NCI-H1105 (cell line): ENCODE measurements at places on chromosomes 16 and 17.
A peak's percentile ranks its signal among the peaks of the same experiment; 100 is the strongest.

DNA sequence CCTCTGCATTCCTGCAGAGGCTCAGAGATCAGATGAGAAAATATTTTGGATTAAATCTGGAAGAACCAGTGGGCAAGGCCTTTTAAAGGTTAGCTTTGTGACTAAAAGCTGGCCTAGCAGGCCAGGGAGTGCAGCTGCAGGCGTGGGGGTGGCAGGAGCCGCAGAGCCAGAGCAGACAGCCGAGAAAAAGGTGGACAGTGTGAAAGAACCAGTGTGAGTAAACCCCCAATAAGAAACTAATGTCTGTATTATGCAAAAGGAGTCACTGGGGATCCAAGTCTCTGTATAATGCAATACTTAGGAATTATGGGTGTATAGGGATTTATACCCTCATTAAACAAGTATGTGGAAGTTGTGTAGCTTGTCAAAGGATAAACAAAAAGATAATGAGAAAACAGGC, 21.4 kb upstream of the SPACA3 start:
- no peak for DNase-seq

GRCh38 chr17:39596543-39597267, 11.0 kb downstream of the NEUROD2 start:
- DNase-seq: no peak

- DNase-seq: no peak
These were observed 27.1 kb downstream of the PPM1D start for GRCh38 chr17:60627124-60627523.

DNA sequence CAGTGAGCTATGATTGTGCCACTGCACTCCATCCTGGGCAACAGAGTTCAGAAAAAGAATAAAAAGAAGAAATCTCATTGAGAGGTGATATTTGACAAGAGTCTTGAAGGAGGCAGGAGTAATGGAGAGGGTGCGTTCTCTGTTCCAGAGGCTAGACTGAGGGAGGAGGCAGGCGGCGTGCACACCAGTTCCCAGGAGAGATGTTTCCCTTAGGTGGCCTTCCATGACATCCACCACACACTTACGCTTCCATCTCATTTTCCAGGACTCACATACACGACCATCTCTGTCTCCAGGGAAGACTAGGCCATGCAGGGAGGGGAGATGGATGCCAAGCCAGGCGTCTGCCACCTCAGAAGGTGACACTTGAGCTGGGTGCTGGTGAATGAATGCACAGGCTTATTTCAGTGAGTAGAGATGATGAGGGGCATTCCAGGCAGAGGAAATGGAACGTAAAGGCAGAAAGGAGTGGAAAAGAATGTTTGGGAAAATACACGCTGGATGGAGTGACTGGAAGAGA, 25.3 kb upstream of the N4BP1 start:
- DNase-seq: no peak

DNA sequence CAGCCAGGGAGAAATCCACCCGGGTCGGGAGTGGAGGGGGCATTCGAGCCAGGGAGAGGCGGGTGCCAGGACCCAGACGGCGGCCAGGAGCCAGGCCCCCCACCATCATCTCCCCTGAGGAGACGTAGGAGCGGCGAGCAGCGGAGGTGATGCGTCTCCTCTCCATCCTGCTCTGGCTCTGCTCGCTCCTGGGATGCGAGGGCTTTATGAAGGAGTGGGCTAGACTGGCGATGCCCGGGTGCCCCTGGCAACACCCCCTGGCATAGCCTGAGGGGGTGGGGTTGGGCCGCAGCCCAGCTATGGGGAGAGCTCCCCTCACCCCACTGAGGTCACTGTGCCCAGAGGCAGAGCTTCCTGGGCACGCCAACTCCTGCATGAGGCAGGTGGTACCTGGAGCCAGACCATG, at the start of gene GFAP:
Gene GFAP (minus strand): TSS at position 180 of the 406 bp plus-strand sequence. CDS start 14 bp downstream, at position 166.
- DNase-seq: no peak

GRCh38 chr16:23784811-23785447, 30.1 kb downstream of the CHP2 start:
- DNase-seq: no peak

- no peak for DNase-seq
These were observed 11.9 kb downstream of the HSD17B2 start for GRCh38 chr16:82046941-82047340.

GRCh38 chr16:78161023-78161729, 61.7 kb downstream of the WWOX start:
- no peak for DNase-seq

DNA sequence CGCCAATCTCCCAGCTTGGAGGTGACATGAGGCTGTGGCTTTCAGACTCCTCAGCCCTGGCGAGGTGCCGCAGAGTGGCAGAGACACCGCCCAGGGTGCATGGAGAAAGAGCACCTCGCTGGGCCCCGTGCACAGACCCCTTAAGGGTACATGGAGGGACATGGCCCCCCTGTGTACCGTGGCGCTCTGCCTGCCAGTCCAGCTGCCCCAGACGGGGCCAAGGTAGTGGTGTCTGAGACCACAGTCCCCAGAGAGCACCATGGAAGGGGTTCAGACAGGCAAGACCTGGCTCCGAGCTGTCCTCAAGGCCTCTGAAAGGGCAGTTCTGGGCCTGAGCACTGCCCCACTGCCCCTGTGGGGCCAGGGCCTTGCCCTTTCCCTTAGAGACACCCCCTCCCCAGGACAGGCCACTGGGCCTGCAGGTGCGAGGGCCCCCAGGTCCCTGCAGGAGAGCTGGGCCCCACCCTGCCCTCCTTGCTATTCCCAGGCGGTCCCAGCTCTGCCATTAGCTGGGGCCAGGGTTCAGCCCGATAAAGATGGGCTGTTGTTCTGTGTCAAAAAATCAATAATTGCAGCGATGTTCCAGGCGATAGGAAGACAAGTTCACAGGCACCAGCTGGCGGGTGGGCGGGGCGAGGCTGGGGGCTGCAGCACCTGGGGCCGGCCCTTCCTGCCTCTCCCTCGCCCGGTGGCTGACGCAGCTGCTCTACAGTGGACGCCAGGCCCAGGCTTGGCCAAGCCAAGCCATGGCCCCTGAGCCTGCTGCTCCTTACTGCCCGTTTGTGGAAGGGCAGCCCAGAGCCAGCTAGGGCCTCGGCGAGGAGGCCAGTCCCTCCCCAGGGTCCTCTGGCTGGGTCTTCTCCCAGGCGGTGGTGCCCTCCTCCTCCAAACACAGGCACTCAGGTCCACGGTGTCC, 51.7 kb downstream of the ZFPM1 start:
- DNase-seq: peak; percentile 18

GRCh38 chr16:53506254-53506653, 3.2 kb upstream of the AKTIP start:
- DNase-seq: no peak

- DNase-seq: no peak
These were observed 9.9 kb upstream of the GUCY2D start for GRCh38 chr17:7992516-7992915.

DNA sequence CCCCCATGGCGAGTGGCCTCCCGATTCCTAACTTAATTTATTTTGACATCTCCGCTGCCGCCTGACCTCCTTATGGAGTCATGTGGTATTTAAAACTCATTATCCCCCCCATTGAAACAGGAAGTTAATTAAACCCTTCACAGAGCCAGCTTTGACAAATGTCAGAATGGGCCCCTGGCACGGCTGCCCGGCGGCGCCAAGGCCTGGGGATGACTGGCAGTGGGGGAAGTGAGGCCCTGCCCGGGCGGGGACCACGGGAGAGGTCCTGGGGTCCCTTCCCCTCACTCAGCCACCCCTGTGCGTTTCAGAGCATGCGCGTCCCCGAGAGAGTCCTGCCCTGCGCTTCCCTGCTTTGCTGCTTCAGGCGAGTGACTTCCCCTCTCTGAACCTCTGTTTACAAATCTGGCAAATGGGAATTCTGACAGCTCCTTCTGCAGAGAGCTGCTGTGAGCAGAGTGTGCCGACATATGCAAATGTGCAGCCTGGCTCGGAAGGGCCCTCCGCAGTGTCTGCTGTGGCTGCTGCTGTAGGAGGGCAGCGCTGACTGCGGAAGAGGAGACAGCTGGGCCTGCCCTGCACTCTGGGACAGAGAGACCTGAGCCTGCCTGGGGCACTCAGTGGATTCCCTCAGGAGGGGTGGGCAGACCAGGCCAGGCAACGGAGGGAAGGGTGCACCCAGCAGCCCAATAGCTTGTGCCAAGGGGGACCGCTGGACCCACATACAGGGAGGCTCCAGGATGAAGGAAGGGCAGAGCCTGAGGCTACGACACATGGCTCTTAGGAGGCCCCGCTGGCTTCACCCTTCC, 4.4 kb upstream of the ZFPM1 start:
- no peak for DNase-seq

- no peak for DNase-seq
These were observed 11.7 kb downstream of the ATPAF2 start for GRCh38 chr17:18027280-18027679.

GRCh38 chr17:2853283-2854142, 57.3 kb downstream of the RAP1GAP2 start:
- DNase-seq: peak; percentile 25

- no peak for DNase-seq
These were observed 11.8 kb upstream of the FAM171A2 start for GRCh38 chr17:44375196-44376017.

- DNase-seq: no peak
These were observed 7.3 kb upstream of the RHOT2 start for GRCh38 chr16:660459-661183.

DNA sequence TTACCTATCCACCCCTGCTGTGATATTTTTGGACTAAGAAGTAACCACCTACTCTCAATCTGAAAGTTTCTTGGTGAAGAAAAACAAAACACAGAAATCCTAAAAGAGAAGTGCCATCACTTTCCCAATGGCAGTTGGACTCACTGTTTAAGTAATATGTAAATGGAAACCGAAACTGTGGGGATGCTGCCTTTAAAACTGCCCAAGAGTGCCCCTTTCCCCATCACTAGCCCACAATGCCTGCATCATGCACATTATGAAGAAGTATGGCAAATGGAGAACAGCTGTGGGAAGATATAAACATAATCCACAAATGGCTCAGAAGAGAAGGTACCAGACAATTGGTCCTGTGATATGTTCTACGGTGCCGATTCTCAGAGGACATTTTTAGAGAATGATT, 33.5 kb upstream of the SLC6A2 start:
- no peak for DNase-seq

DNA sequence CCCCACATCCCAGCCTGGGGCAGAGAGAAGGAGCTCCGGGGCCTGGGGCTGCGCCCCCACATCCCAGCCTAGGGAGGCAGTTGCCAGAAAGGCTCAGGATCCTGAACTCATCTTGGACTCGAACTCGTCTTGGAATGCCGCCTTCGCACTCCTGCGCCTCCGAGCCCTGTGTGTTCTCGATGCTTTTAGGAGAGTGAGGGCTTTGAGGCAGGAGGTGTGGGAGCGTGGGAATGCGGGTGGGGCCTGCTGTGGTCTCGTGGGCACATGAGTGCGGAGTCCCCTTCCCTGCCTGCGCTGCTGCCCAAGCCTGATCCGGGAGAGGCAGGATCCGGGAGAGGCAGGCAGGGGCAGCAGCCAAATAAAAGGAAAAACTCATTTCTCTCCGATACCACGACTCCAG, 1.2 kb downstream of the BHLHA9 start:
- DNase-seq: no peak

GRCh38 chr17:74110467-74110866, 93.0 kb upstream of the RPL38 start:
- DNase-seq: no peak

DNA sequence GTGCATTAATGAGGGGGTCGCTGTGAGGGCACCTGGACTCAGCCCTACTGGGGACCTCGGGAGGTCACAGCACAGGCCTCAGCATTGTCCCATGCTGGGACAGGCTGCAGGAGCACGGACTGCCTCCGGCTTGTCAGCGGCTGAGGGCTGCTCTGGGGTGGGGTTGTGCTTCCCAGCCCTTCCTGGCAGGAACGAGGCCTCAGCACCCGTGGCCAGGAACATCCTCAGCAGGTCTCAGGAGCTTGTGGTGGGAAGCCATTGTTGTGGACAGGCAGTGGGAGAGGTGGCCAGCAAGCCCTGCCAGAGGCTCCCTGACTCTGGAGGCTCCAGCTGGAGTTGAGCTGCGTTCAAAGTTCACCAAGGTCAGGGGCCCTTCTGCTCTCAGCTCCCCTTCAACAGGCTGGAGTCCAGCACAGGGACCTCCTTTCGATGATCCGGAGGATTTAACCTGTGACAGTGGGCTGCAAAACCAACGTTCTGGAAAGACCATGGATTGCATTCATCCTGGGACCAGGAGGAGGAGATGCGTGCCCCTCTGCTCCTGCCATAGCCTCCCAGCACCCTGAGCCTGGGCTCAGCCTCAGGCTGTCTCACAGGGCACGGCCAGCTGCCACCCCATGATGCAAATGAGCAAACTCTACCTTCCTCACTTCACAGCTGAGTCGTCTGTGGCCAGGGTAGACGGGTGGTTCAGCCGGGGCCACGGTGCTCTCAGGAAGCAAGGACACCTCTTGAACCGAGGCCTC, 32.6 kb downstream of the FOXL1 start:
- no peak for DNase-seq

GRCh38 chr16:80100186-80100585, 440.6 kb upstream of the DYNLRB2 start:
- no peak for DNase-seq

DNA sequence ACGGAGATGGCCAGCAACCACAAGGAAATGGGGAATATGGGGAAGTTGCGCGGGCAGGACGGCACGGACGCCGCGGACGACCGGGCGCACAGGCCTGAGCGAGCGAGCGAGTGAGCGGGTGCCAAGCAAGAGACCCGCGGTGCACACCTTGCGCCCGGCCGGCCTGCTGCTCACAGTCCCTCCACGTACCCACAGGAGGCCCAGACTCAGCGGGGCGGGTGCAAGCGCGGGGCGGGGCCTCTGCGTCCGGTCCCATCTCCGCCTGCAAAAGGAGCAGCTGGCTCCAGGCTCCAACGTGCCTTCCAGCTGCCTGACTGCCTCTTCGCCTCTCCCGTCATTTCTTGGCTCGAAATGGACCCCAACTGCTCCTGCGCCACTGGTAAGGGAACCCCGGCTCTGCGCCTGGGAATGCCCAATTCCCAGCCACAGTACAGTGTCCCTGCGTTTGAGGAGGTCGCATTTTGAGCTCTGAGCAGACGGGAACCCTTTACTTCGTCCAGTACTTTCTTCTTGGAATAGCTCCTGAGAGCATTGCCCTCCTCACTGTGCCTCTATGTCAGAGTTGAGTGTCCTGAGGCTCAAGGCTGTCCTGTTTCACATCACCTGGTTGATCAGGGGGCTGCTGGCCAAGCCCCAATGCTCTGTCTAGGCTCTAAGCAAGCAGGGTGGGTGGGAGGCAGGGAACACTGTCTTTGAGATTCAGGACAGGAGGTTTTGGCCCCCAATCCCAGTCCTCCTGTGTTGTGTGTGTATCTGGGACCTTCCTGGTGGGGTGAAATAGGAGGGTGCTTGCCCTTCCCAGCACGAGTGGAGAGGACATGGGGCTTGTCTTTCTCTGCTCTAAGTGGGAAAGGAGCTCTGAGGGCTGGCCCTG, 8.1 kb upstream of the MT1E start:
- no peak for DNase-seq

- DNase-seq: no peak
These were observed 3.1 kb downstream of the RAB37 start for GRCh38 chr17:74740173-74740572.

DNA sequence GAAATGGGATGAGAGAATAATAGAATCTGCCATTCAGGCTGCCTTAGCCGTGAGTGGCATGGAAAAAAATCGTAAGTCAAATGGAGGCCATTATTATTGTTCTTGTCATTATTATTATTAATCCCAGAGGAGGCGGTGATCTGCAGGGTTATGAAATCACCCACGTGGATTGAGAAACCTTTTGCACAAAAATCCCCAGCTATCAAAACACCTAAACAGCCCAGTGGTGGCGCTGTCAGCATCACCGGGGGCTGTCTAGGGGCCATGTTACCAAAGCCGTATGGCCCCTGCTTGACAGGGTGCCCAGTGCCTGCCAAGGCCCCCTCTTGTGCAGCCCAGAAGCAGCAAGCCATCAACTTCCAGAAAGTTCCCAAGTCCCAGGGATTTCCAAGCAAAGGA, 25.2 kb downstream of the CNGB1 start:
- no peak for DNase-seq

- no peak for DNase-seq
These were observed 12.6 kb downstream of the C1QTNF1 start for GRCh38 chr17:79036596-79036995.
